ENCODE measurements at places on chromosomes 5 and 9. TPM values are rescaled to one million over a fixed set of nuclear protein-coding genes. Genes with fewer than 3 reads are reported as not detected.

- no peak for DNase-seq
Observed at GRCh38 chr9:35757226-35757891, 3.3 kb upstream of the MSMP start.

Gene FAM200C
- total RNA-seq: 6.0 TPM

- no peak for DNase-seq
Observed at GRCh38 chr5:154776167-154776566, 21.0 kb downstream of the LARP1 start.

- no peak for DNase-seq
Observed at GRCh38 chr5:73155271-73156222, 17.4 kb upstream of the TMEM174 start.

DNA sequence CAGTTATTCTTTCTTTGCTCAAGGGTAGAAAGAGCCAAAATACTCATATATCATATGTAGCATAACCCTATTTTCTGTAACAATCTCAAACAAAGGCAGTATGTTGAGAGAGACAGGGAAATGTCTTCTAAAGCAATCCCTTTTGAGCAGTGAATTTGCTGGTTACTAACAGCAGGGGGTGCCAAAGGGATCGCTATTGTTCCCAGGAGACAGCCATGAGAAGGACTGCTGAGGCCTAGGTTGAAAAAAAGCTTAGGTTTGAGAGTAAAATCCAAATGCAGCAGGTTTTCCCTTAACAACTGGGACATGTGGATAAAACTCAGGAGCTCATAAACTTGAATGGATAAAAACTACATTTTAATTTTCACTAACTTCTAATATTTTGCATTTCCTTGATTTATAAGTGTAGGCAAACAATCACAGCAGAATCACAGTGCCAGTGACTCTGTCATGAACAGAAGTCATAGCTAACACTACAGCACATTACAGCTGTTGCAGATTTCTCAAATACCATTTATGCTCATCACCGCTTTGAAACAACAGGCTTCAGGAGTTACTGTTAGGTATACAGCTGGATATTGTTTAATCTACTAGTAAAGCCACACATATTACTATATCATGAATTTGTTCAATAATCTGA lies 148.4 kb downstream of the MAPKAP1 start:
- DNase-seq: no peak
